NCI-H774 (cell line): ENCODE measurements at places on chromosomes 2 and 18.

DNA sequence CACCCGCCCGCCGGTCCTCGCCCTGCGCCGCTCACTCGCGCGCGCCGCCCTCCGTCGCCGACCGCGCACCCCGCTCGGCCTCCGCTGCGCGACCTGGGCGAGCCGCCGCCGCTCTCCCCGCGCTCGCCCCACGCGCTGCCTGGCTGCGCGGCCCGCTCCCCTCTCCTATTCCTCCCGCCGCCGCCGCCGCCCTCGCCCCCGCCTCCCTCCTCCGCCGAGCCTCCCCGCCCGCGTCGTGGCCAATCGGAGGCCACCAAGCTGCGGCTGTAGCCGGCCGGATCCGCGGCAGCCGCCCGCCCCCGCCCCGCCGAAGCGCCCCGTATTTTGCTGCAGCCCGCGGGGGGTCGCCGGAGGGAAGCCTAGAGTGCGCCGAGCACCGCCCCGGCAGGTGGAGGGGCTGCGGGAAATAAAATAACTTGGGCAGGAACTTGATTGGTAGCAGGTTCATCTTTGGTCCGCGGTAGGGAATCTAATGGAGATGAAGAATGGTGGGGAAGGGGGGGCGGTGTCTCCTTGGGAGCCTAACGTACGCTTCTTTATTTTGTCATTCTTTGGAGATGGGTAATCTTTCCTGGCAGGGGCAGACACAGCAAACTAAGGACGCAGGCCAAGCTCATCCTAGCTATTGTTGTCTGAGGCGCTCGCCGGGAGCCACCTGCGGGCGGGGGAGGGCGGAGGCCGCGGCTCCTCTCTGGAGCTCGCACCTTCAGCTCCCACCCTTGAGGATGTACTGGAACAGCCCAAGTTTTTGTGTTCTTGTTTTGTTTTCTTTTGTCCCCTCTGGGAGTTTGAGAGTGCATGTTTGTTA, 1.1 kb upstream of the CDH2 start:
- peak; percentile 73 for DNase-seq

DNA sequence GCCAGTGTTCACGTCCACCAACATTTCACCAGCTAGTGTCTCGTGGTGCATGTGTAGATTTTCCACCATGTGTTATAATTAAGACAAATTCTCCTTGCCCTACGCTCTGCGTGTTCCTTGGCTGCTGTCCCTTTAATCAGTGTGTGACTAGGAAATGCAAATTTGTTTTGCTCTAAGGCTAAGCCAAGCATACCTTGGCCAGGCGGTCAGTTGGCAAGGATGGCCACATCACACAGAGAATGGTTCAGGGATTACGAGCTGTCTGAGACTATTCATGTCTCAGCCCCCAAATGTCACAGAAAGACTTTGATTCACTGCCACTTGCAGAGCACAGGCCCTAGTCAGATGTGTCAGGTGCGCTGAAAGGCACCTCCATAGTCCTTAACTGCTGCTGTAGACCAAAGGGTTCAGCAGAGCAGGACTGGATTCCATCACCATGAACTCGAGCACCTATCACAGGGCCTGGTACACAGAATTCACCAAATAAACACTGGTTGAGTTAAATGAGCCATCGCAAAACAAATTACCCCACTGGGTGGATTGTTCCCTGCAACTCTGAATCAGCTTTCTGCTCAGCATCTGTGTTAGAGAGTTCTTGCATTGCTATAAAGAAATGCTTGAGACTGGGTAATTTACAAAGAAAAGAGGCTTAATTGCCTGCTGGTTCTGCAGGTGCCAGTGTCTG, 128.4 kb downstream of the CABLES1 start:
- no peak for DNase-seq

- DNase-seq: peak; percentile 24
Measured at GRCh38 chr2:105328281-105329196, 996 bp downstream of the TGFBRAP1 start.

DNA sequence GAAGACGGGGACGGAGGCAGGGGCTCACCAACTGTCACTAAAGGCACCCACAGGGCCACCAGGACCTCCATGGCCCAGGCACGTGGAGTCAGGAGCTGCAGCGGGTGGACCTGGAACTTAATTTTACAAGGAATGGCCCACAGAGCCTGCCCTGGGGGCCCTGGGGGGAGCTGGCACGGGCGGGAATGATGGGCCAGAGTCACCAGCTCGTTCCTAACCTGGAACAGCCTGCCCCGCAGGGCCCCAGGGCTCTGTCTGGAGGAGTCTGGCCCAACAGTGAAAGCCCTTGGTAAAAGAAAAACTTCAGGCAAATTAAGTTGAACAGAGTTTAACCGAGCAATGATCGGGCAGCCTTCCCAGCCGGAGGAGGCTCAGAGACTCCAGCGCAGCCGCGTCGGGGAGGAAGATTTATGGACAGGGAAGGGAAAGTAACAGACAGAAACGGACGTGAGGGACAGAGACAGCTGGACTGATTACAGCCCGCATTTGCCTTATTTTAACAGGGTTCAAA, 118.4 kb upstream of the TMEM18 start:
- DNase-seq: no peak

GRCh38 chr2:189204322-189204941, 24.9 kb upstream of the COL5A2 start:
- DNase-seq: no peak

DNA sequence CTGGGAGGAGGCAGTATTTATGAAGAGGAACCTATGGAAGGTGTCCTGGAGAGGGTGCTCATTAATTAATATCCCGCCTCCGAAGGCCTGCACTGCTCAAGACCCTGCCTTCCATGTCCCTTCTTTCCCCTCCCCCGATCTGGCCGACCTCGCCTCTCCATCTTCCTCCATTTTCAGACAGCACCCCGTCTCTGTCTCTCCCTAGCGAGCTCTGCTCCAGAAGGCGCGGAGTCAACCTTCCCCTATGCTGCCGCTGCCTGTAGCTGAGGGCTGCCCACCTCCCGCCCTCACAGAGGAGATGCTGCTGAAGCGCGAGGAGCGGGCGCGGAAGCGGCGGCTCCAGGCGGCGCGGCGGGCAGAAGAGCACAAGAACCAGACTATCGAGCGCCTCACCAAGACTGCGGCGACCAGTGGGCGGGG, 1.1 kb upstream of the WBP1 start:
- DNase-seq: no peak

DNA sequence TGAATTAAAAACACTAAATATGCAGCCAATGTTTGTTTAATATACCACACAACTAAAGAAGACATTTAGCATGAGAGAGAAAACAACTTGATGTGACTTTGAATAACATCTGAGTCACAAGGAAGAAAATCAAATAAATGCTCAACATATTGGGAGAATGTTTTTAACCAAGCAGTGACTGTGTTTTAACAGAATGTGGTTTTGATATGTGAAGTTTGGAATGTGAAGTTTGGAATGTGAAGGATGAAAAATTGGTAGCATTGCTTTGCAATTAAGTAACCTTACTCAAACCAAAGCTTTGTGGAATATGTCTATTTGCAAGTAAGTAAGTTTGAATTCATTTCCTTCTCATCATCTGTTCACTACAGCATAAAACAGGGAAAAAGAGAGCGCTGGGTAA, 128.2 kb upstream of the DNAJC10 start:
- no peak for DNase-seq

DNA sequence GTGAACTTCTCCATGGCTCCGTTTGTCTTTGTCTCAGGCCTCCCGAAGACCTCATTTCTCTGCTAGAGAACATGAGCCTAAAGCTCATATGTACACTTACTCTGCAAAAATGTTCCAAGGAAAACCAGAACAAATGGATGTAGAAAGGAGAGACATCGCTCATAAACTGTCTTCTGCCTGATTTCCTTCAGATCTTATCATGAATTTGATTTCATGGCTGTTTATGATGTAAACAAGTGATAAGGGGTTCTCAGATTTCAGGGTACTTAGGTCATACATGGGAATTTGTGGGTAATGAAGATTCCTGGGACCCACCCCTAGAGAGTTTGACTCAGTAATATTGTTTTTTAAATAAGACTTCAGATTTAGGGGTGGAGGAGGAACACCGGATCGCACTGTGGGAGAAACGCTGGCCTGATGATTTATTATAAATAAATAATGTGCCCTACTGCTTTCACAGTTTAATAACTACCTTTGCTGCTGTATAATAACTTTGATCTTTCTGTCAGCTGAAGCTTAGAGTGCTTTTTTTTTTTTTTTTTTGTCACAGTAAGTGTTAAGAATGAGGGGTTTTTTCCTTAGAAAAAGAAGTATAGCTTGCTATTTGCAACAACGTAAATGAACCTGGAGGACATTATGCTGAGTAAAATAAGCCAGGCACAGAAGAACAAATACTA, 14.9 kb downstream of the AOX1 start:
- DNase-seq: no peak

- DNase-seq: no peak
Measured at GRCh38 chr18:52715421-52715820, 375.4 kb downstream of the DCC start.

DNA sequence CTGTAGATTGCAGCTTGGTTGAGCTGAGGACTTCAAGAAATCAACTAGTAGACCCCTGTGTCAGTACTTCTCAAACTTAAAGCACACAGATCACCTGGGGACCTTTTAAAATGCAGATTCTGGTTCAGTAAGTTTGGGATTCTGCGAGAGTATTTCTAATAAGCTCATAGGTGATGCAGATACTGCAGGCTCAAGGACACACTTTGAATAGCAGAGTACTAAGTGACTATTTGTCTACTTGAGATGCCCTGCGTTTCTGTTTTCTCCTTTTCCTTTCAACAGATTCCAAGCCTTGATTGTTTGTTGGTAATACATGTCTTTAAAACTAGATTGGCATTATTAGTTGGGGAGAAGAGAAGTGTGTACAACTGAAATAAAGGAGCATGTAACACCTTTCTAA, 6.7 kb downstream of the MIB1 start:
- DNase-seq: no peak

DNA sequence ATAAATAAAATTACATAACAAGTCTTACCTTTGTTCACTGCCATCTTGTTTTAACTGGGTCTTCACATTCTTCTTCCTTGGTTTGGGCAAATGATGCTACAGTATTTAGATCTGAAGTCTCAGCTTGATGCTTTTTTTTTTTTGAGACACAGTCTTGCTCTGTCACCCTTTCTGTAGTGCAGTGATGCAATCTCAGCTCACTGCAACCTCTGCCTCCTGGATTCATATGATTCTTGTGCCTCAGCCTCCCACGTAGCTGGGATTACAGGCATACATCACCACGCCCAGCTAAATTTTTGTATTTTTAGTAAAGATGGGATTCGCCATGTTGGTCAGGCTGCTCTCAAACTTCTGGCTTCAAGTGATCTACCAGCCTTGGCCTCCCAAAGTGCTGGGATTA, 53.2 kb upstream of the MAT2A start:
- no peak for DNase-seq

- DNase-seq: no peak
Measured at GRCh38 chr18:58593938-58594337, 35.0 kb downstream of the ALPK2 start.

DNA sequence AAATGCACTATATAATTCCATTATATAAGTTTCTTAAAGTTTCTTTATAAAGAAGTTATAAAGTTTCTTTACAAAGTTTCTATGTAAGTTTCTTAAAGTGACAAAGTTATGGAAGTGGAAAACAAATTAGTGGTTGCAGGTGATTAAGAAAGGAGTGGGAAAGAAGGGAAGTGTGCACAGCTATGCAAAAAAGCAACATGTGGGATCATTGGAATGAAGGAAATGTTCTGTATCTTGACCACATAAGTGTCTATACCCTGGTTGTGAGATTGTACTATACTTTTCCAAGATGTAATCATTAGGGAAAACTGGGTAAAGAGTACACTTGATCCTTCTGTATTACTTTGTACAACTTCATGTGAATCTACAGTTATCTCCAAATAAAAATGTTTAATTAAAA, 1541.1 kb downstream of the LRP1B start:
- no peak for DNase-seq

DNA sequence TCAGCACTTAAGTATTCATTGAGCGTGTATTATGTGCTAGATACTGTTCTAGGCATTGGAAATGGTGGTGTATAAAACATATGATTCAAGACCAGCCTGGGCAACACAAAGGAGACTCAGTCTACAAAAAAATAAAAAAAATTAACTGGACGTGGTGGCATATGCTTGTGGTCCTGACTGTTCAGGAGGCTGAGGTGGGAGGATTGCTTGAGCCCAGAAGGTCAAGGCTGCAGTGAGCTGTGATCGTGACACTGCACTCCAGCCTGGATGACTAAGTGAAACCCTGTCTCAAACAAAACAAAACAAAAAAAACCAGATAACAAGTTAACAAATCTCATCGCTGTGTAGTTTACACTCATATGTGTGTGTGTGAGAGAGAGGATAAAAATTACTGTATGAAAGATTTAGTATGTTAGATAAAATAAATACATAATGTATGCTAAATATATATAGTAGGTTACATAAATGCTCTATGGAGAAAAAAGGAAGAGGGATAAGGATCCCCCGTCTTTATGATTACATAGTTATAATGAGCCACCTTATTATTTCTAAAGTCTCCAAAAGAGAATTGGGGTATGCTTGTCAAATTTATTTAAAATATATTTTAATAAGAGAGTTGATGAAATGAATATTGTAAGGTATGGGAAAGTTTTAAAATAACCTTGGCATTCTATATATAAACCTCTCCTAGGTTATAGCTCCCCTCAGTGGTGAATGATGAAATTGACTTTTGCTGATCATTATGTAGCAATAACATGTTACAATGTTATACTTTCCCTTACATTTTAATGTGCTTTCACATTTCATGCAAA, 69.2 kb downstream of the EHBP1 start:
- no peak for DNase-seq

GRCh38 chr2:76584474-76584873, 873.8 kb upstream of the GCFC2 start:
- DNase-seq: no peak

- DNase-seq: no peak
Measured at GRCh38 chr2:54561010-54561409, 104.9 kb downstream of the SPTBN1 start.

DNA sequence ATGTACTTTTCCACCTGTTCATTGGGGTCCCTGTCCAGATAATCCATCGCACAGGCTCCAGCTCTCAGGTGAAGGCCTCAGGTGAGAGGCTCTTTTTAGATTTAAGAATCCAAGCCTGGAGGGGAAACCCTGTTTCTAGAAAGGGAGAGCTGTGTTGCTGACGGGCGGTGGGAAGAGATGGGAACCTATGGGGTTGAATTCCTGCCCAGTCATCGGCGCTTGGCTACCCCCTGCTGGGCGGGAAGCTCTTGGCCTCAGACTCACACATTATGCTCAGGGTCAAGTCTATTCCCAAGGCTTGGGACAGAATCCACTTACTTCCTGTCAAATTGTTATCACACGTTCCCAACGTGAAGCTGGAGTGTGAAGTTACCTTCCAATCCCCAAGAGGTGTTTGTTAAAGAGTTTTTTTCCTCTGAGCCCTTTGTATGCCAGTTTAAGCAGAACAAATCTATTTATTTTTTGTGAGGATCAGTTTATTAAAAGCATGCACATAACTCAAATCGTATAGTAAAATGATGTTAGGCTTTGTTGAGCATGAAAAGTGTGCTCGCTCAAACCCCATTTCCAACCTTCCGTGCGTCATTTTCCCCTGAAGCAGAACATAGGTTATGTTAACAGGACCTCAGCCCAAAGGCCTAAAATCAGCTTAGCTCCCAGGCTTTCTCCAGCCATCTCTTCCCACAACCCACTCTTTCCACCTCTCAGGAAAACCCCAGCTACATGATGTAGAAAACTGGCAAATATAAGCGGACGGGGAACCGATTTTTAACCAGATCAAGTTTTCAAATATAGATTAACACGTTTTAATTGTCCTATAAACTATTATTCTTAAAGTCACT, 181.7 kb upstream of the ETAA1 start:
- DNase-seq: no peak
